ENCODE measurements at places on chromosomes 3 and 15. TPM values are rescaled to one million over a fixed set of nuclear protein-coding genes. Genes with fewer than 3 reads are reported as not detected.

The ROPN1 gene
- not detected for total RNA-seq

The BCHE gene
- total RNA-seq = 20.4 TPM

The KLHL6 gene
- 5.1 TPM for total RNA-seq

The CYP11A1 gene
- total RNA-seq = not detected
